ENCODE measurements at places on chromosomes 4 and X.
A peak's percentile ranks its signal among the peaks of the same experiment; 100 is the strongest.

GRCh38 chr4:33924239-33924638, 2320.1 kb downstream of the ARAP2 start:
- DNase-seq: peak; percentile 53

- DNase-seq: no peak
These were observed 211.2 kb upstream of the LNX1 start for GRCh38 chr4:53802500-53802899.

DNA sequence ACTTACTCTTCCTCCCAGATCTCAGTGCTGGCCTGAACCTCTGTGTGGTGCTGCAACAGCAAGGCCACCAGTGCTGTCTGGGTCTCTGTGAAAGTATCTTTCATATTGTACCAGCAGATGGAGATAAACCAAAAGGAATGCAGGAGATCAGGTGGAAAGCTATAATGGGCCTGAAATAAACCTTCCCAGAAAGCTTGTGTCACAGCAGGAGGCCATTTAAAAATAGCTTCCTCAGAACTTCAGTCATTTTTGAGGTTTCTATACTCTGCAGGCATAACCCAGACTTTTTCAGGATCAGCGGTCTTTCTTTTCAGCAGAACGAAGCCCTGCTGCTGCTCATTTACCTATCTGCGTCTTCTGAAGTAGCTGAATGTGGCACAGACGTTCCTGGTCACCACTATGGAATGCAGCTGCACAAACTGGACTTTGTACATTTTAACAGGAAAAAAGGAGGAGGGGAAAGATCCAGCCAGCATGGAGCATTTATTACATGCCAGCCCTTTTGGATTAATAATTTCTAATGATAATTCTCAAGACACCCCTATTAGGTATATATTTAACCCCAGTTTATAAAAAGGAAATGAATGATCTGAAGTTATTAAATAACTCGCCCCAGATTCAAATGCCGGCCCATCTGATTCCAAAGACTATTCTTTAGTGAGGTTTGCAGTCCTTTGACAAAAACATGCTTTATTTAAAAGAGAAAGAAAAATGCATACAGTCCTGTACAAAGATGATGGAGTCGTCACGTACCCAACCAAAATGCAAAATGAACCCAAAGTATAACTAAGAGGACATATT, 119.7 kb downstream of the NFKB1 start:
- DNase-seq: no peak

DNA sequence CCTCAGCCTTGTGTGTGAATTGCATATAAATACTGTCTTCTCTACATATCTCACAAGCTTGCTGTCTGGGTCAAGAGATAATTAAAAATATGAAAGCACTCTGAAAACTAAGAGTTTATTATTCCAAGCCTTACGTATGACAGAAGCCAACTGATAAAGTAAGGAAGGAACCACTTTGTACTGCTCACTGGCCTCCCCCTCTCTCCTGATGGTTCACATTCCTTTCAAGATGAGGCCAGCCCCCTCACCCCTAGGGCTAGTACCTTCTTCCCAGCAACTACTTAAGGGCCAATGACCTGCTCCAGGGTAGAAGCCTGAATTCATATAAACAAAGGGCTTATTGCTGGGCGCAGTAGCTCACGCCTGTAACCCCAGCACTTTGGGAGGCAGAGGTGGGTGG, 5.4 kb upstream of the SOWAHD start:
- DNase-seq: no peak

DNA sequence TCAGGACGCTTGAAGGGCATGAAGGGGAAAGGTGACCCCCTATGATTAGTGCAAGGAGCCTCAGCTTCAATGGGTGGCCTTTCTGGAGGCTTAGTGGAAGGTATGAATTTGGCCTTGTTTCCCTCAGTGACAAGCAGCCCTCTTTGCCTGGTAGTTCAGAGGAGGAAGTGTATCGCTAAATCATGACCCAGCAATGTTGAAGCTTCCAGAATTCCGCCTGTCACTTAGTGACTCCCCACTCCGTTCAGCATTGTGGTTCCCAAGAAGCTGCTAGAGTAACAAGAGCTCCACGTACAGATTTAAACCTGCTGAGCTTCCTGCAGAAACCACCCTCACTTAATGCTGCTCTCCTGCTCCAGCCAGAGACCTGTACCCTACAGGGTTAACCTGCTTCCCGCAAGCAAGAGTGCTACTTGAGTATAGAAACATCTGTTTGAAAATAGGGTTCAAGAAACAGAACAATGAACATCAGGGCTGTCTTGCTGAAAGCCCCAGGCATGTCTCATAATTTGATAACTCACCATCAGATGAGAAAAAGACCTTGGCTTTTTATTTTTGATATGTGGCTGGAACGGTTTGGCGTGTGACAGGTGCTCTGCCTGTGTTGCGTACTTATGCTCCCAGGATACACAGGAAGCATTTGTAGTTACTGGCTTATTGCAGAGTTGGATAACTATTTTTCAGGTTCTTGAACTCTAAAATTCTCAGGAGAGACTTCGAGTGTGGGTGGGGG, 105.2 kb downstream of the UCHL1 start:
- DNase-seq: no peak

DNA sequence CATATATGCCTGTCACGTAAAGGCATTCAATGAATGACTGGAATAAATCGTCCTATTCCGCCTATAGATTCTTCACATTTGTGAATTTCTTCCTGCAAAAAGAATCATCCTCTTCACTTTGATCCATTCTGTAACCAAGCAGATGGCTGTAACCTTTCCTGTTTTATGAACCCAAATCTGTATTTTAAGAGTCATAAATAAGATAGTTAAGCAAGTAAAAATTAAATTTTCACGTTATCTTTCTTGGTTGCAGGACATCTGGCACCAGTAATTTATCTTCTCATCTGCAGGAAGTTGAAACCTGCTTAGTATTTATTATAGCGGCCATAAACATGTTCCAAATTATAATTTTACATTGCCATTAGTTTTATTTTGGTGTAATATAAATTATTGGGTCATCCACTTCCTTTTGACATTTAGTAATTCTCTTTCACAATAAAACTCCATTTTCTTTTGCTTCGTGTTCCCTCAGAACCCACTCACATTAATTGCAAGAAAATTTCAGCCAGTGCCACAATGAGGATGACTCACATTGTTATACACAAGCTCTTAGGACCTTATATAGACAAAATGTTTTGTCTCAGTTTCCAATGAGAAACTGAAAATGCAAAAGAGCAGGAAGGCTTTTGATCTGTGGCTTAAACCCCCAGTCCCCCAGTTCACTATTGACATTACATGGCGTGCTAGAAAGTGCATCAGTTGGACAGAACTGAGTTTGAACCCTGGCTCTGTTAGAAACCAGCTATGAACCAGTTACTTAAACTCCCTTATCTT, 51.1 kb downstream of the TMEM156 start:
- DNase-seq: no peak

DNA sequence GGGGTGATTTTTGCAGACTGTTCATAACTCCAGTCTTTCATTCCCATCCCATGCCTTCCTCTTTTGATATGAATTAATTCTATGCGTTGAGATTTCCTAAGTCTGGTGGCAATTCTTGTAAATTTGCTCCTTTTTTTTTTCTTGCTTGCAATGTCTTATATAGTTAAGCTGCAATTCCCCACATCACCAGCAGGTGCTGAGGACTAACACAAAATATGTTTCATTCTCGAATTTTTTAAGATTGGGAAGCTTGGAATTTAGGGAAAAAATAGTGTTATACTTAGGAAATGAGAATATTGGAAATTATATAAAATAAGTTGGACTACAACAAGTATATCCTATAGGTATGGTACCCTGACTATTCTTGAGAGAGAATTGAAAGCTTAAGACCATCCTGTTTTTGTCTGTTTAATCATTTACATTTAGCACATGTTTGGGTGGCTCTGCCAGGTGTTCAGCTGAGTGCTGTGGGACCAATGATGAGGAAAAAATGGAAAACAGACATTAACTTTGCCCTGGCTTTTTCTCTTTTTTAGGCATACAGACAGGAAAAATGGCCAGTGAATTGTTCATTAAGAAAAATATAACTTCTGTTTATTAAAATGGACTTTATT, 30.2 kb downstream of the AFF2 start:
- DNase-seq: no peak

- no peak for DNase-seq
These were observed 950 bp upstream of the TMEM271 start for GRCh38 chr4:576991-577498.

DNA sequence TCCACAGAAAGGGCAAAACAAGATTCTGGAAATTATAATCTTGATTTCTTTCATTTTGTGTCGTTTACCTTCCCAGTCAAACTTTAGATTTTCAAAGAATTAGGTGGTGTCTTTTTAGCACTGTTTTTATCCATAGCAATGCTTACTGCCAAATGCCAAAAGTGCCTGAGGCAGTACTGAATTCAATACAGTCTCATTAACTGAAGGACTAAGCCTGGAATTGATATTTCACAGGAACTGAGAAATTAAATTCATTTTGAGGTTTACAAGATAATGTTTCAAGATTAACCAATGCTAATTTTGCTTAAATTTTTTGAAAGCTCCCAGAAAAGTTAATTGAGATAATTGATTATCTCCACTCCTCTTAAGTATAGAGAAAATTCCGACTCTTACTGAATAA, 68.8 kb upstream of the ARHGAP24 start:
- DNase-seq: no peak

- no peak for DNase-seq
These were observed 118.8 kb upstream of the PCDH18 start for GRCh38 chr4:137651128-137651527.

DNA sequence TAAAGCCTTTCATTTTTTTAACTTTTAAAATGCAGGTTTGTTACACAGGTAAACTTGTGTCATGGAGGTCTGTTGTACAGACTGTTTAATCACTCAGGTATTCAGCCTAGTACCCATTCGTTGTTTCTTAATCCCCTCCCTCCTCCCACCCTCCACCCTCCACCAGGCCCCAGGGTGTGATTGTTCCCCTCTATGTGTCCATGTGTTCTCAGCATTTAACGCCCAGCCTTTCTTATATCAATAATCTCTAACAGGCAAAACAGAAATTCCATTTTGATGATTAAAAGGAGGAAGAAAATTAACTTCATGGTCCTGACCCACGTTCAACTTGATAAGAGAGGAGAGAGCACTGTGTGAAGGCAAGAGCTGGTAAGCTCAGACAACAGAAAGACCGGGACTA, 75.1 kb downstream of the TSPAN5 start:
- DNase-seq: no peak

DNA sequence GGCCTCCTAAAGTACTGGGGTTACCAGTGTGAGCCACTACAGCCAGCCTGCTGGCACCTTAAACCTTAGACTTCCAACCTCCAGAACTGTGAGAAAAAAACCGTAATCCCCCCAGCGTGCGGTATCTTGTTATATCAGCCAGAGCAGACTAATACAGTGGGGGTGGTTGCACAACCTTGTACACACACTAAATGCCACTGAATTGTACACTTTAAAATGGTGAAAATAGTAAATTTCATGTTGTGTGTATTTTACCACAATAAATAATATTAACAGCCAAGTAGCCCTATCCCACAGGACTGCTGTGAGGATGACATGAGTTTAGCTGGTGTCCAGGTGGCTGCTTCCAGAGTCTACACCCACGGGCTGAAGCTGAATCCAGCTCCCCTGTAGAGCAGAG, 38.8 kb downstream of the ZBTB49 start:
- DNase-seq: peak; percentile 25

DNA sequence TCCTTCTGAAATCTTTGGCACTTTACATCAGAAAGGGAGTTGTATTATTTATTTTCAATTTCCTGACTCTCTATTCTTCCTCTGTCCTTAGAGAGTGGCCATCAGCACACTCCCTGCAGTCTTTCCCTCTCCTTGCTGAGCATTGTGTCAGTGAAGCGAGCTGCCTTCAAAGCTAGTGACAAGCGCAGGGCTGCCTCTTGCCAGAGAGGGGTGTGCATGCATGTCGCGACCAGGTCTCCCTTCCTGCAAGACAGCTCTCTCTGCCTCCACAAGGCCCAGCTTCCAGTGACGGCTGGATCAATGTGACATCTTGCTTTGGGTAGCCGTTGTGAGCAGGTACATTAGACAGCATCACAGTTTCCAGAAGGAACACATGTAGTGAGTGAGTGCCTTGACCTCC, 810.9 kb upstream of the TENM3 start:
- DNase-seq: peak; percentile 71

GRCh38 chrX:21487832-21488231, 113.6 kb downstream of the CNKSR2 start:
- no peak for DNase-seq

DNA sequence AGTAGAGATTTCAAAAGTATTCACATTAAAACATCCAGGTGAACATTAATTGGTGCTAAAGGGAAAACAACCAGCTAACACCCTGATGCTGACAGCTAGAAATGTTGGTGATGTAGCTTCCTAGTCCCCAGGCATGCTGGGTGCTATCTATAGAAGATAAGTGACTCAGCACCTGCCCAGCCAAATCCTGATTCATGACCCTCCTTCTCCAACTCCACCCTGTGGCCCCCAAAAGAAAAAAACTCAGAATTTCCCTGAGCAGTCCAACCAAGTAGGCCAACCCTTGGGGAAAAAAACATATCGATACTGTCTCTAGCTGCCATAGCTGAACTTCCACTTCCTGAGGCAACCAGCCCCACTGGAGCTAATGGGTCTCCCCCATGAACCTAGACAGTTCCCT, 197.6 kb upstream of the KLF3 start:
- DNase-seq: no peak

DNA sequence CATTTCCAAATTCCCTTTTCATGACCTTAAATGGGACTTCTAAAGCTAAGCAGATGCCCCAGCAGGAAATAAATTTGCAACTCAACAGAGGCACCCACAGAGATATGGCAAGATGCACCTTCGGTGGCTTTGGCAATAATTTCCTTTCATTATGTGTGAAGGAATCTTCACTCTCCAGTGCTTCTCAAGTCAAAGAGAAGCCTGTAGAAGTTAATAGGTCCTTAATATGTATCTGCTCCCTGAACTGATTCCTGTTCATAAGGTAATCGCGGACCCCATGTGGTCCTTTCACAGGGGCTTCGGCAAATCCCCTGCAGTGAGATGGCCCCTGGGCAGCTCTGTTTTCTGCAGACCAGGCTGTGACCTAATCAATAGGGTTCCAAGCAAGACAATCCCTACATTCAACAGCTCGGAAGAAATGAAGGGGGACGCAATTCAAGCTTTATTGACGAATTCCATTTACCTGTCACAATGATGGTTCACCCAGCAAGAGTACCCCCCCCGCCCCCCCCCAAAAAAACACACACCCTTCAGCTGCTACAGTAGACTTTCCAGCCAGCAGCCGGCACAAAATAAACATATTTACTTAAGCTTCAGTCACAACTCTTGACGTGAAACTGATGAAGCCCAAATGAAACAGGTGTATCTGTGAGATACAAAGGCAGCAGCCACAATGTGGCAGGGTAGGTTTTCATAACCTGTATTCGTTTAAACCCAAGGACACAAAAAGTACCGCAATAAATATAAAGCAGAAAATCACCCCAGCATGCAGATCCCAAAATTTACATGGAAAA, 35.3 kb downstream of the FAT1 start:
- peak; percentile 84 for DNase-seq

DNA sequence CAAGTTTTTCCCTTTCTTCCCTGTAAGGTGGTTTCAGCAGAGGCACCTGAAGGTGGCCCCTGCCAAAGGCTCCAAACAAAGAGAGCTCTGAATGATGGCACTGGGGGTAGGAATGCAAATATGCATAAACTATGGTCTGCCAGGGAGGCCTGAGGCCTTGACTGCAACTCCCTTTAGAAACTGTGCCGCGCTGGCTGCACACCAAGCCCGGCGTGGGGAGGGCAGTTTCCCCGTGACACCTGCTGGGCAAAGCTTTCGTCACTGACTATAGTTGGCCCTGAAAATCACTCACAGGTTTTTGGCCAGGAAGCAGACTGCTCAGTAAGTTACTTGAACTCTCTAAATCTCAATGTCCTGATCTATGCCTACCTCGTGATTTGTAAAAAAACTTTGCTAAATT, 97.8 kb upstream of the ATOH1 start:
- peak; percentile 54 for DNase-seq

Data from endodermal cell (in vitro differentiated cells).